Activated CD4-positive, alpha-beta T cell treated with anti-CD3 and anti-CD28 coated beads, Interleukin-10, Interleukin-2, amounts not matched to agents 100 ng/mL and 50 ng/mL, durations not matched to agents 16 hours and 8 hours (primary cell): ENCODE measurements at places on chromosomes 5 and 9.
A peak's percentile ranks its signal among the peaks of the same experiment; 100 is the strongest.

DNA sequence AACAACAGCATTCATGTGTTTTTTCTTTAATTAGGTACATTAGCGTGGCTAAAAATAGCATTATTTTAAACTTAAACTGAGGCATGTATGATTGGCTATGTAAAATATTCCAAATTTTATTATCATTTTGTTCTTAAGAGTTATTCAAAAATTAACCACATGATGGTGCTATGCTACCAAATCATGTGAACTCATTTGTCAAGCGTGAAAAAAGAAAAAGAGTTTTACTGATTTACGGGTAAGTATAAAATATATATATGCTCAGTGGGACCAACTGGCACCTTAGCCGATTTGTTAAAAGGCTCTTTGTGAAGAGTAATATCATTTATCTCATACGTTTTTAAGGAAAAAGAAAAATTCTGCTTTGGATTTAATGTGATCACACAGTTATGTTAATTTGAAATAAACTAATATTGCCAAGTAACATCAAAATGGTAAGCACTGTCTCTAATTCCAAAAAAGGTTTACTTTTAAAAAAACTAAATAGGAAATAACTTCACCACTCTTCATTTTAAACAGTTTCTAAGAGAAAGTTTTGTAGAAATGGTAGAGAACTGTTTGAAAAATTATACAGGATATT, 1042.3 kb downstream of the CDH12 start:
- DNase-seq: peak; percentile 6

GRCh38 chr5:80190960-80191359, 64.9 kb downstream of the SERINC5 start:
- DNase-seq: no peak

GRCh38 chr9:137272241-137273094, 5.1 kb upstream of the TOR4A start:
- no peak for DNase-seq

DNA sequence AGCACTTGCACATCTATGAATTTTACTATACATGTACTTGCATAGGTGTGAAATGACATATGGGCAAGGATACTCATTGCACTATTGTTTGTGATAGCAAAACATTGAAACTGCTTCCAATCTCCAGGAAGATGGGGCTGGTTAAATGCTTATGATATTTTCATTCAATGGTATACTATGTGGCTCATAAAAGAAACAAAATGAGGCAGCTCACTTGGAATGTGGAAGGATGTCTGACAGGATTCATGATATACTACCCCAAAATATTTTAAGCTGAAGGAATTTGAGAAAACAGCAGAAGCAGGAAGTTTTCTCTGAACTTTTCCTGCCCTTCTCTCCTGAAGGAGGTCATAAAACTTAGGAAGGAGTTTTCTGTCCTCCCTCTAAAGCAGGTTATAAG, 99.6 kb upstream of the CAST start:
- DNase-seq: no peak

- no peak for DNase-seq
Measured at GRCh38 chr5:124923131-124923530, 176.7 kb upstream of the ZNF608 start.

DNA sequence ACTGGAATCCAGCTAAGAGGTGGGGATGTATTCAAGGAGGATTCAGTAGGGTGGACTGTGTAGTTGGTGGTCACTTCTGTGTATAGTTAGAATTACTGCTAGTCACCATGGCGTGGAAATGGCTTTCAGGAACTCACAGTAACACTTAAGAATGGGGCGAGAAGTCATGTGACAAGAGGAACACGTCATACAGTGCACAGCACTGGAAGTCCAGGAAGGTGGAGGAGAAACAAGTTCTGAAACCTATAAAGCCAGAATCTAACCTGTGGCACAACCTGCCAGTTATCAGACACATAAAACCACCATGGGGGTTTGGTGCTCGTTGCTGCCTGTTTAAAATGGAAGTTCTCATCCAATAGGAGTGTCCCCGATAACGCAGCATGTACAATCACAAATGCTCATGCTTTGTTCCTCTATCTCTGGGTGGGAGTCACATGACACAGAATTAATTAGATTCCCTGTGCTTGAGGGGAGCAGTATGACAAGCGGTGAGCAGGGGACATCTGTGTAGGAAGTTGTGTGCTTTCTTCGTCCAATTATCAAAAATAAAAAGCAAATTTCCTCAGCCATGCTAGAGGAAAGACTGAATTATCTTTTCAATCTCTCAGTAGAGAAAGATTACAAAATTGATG, 193.0 kb downstream of the SPOCK1 start:
- no peak for DNase-seq
